Endodermal cell (in vitro differentiated cells): ENCODE measurements at places on chromosomes 7 and 10. TPM values are rescaled to one million over a fixed set of nuclear protein-coding genes. Genes with fewer than 3 reads are reported as not detected.

DNA sequence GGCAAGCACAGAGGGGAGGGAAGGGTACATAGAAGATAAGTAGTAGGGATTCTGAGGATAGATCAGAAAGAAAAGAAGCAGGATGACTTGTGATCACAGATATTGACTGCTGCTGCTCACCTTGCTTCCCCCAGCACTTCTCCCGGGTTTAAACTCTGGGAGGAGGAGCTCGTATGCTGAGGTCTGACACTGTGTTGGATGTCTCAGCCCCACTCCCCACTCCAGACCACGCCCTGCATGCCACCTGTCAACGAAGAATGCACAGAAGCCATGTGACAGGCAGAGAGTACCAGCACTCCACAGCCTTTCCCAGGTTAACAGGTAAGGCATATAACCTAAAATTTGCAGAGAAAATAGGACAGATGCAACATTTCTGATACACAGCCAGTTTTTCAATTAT is 388.9 kb downstream of the TNS3 start:
- H3K36me3 ChIP-seq = no peaks in the 10 kb centered on the region
- H3K4me1 ChIP-seq = peaks cover 13% of the 10 kb centered on the region
- no peaks in the 10 kb centered on the region for H3K27me3 ChIP-seq
- no peak for DNase-seq
- no peak overlapping the region for H3K27ac ChIP-seq
- no peak overlapping the region for H3K4me3 ChIP-seq

GRCh38 chr7:50330696-50331095 is 26.2 kb downstream of the IKZF1 start:
- H3K4me3 ChIP-seq = no peak overlapping the region
- H3K27ac ChIP-seq = no peak overlapping the region
- H3K36me3 ChIP-seq = no peaks in the 10 kb centered on the region
- no peaks in the 10 kb centered on the region for H3K4me1 ChIP-seq

GRCh38 chr7:80529362-80529761 is 17.5 kb upstream of the GNAT3 start:
- no peak overlapping the region for H3K4me3 ChIP-seq
- H3K4me1 ChIP-seq = no peaks in the 10 kb centered on the region
- H3K27ac ChIP-seq = no peak overlapping the region
- no peaks in the 10 kb centered on the region for H3K27me3 ChIP-seq
- H3K36me3 ChIP-seq = no peaks in the 10 kb centered on the region

GRCh38 chr10:102072673-102073527 is 7.8 kb downstream of the HPS6 start:
- DNase-seq = peak; percentile 94
- H3K4me3 ChIP-seq = no peak overlapping the region
- no peaks in the 10 kb centered on the region for H3K4me1 ChIP-seq
- no peaks in the 10 kb centered on the region for H3K36me3 ChIP-seq
- no peaks in the 10 kb centered on the region for H3K27me3 ChIP-seq
- H3K27ac ChIP-seq = no peak overlapping the region

GRCh38 chr10:484441-484924 is 205.0 kb downstream of the DIP2C start:
- H3K4me1 ChIP-seq = no peaks in the 10 kb centered on the region
- H3K27ac ChIP-seq = no peak overlapping the region
- peak; percentile 57 for DNase-seq
- H3K27me3 ChIP-seq = peaks cover 18% of the 10 kb centered on the region
- peak overlapping the region; percentile 33 for H3K4me3 ChIP-seq

DNA sequence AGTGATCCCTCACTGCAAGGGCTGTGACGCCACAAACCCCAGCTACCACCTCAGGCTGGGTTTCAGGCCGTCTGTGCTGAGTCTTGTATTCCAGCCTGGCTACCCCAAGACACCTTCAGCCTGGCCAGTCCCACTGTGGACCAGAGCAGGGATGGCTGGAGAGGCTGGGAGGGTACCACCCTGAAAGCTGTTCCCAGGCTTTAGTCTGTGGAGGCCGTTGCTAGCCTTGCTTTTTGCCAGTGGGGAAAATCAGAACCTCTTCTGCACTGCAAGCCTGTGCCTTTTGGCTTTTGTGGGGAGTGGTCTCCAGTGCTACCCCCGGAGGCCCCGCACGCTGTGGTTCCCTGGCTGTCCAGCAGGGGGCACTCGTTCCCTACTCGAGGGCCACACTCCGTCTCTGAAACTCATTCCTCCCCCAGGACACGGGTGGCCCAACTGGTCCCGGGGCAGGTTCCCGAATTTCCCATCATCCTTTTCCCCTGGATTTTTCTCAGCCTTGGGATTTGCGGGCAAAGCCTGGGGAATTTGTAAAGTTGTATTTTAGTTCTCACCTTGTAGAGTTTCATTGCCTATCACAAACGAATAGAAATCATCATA is 128.4 kb upstream of the BTBD16 start:
- peak; percentile 93 for DNase-seq
- peaks cover 22% of the 10 kb centered on the region for H3K36me3 ChIP-seq
- H3K27me3 ChIP-seq = no peaks in the 10 kb centered on the region
- no peak overlapping the region for H3K4me3 ChIP-seq
- H3K4me1 ChIP-seq = peaks cover 7% of the 10 kb centered on the region

DNA sequence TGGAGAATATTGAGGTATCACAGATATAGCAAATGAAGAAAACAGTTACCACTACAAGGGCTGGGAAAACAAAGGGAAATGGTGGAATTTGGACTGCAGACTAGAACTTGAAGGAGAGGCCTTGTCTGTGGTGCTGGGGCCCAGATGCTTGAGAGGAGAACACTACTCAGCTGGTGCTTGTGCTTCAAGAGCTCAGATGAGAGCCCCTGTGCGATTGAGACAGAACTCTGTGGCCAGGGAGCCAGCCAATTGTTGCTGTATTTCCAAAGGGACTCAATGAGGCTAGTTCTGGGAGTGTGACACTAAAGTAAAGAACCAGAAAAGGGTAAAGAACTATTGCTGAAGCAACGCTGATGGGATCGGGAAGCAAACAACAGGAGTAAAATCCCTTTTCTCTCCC is 406.5 kb upstream of the SEMA3D start:
- no peaks in the 10 kb centered on the region for H3K36me3 ChIP-seq
- H3K27me3 ChIP-seq = no peaks in the 10 kb centered on the region
- no peak overlapping the region for H3K27ac ChIP-seq
- H3K4me1 ChIP-seq = no peaks in the 10 kb centered on the region

- no peaks in the 10 kb centered on the region for H3K4me1 ChIP-seq
- no peak overlapping the region for H3K4me3 ChIP-seq
- no peaks in the 10 kb centered on the region for H3K27me3 ChIP-seq
- H3K36me3 ChIP-seq = no peaks in the 10 kb centered on the region
- no peak overlapping the region for H3K27ac ChIP-seq
Observed at GRCh38 chr10:113993489-113993991, 50.1 kb upstream of the ADRB1 start.

Gene STOX1
- 2.4 to 4.6 TPM (median 4.5 TPM) in 3 replicates for total RNA-seq

Gene TRIM74
- 0.69 TPM in 1 of 3 replicates, not detected in the others for total RNA-seq
